ENCODE measurements at places on chromosomes 2 and 18. TPM values are rescaled to one million over a fixed set of nuclear protein-coding genes. Genes with fewer than 3 reads are reported as not detected.
A peak's percentile ranks its signal among the peaks of the same experiment; 100 is the strongest.

- DNase-seq, result no peak
Measured at GRCh38 chr18:10121786-10122515, 208.1 kb downstream of the VAPA start.

GRCh38 chr2:70477441-70477844, 76.2 kb downstream of the TGFA start:
- no peak for DNase-seq

DNA sequence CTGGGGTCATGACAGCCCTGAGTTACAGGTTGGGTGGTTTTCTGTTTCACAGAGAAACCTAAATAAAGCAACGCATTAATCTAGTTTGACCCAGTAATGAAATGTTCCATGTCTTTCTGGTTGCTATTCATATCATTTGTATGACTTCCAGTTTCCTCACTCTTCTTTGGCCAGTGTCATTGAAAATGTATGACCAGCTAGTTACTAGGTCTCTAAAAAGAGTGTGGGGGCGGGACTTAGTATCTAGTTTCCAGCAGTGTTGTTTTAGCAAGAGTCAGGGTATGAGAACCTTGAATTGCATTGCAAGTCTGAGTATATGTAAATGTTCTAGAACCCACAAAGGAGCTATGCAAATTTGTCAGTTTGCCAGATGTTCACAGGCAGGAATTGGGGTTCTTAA, 47.7 kb downstream of the SLC9A2 start:
- no peak for DNase-seq

GRCh38 chr2:143645921-143646645, 516.9 kb downstream of the ARHGAP15 start:
- DNase-seq, result no peak

POTEC gene
- not detected for total RNA-seq

GRCh38 chr2:236551471-236552211, 18.0 kb upstream of the ACKR3 start:
- no peak for DNase-seq

RAB6C gene
- not detected for total RNA-seq

GRCh38 chr2:170359466-170359865, 181.5 kb downstream of the MYO3B start:
- no peak for DNase-seq

PTH2R gene
- total RNA-seq, result not detected

DNA sequence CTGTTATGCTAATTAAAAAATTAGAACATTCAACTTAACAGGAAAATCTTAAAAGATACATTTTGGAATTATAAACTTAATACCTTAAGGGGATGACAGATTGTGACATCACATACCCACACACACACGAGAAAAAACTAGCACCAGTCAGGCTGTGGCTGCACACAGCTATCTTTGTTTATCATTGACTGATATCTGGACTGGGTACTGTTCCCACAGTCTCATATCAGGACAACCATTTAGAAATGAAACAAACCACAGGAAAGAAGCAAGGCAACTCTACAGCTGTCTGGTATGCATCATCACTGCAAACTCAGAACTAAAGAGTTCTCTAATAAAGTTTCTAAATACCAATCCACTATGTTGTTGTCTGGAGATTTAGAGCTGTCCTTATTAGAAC, 210.9 kb upstream of the SMAD7 start:
- DNase-seq, result no peak

GRCh38 chr2:20365249-20365817, 14.7 kb upstream of the PUM2 start:
- no peak for DNase-seq

MFSD2B gene
- total RNA-seq, result not detected

DNA sequence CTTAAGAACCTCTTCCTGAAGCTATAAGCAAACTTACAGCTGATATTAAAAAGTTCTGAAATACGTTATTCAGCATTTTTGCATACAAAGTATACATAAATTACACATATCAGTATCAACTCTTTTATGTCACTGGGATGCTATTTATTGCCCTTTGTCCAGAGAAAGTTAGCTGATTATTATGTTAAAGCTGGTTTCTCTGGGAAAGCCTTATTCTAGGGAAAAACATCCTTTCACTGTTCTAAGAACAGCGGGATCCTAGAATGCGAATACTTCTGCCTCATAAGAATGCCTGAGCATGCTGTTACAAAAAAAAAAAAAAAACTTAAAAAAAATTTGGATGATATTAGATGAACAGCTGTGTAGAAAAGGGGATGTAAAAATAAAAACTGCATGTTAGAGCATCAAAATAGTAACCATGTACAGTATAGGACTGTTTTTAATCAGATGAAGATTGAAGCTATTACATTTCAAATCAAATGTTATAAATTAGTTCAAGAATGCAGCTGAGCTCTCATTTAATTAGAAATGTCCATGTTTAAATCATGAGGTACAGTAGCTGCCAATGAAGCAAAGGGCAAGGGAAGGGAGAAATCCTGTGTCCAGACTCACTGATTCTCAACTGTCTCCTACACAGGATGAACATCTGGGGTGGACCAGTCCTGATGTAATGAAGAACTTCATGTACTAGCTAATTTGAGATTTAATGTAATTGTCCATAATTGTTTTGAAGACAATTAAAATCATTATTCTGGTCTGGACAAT, 8.2 kb downstream of the FTCDNL1 start:
- DNase-seq, result no peak

- no peak for DNase-seq
Measured at GRCh38 chr18:52325997-52326396, 14.0 kb upstream of the DCC start.

DNA sequence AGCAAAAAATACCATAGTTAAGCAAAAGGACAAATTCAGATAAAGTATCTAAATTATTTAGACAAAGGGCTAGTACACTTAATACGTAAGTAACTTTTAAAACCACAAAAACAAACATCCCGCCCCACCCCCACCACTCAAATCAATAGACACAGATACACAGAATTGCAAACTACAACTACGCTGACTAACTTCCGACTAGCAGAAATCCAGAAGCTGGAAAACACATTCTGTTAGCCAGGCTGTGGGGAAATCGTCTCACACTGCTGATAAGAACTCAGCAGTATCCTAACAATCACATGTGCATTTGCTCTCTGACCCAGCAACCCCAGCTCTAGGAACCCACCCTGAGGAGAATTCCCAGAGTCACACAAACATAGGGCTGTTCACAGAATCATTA, 16.6 kb downstream of the FAM168B start:
- DNase-seq, result no peak

- DNase-seq, result no peak
Measured at GRCh38 chr2:104704496-104705245, 149.2 kb upstream of the POU3F3 start.

SPATA3 gene
- total RNA-seq, result not detected

GRCh38 chr2:98508709-98509066, 64.0 kb downstream of the INPP4A start:
- peak; percentile 82 for DNase-seq

UCN gene
- 3.9 TPM for total RNA-seq

GRCh38 chr2:190063624-190064023, 1.1 kb upstream of the MSTN start:
- no peak for DNase-seq

GRCh38 chr2:202375033-202375608, 1.0 kb upstream of the BMPR2 start:
- DNase-seq, result peak; percentile 84

SMYD1 gene
- 39.6 TPM for total RNA-seq

- DNase-seq, result no peak
Measured at GRCh38 chr2:169036736-169037440, 5.8 kb upstream of the ABCB11 start.

DNA sequence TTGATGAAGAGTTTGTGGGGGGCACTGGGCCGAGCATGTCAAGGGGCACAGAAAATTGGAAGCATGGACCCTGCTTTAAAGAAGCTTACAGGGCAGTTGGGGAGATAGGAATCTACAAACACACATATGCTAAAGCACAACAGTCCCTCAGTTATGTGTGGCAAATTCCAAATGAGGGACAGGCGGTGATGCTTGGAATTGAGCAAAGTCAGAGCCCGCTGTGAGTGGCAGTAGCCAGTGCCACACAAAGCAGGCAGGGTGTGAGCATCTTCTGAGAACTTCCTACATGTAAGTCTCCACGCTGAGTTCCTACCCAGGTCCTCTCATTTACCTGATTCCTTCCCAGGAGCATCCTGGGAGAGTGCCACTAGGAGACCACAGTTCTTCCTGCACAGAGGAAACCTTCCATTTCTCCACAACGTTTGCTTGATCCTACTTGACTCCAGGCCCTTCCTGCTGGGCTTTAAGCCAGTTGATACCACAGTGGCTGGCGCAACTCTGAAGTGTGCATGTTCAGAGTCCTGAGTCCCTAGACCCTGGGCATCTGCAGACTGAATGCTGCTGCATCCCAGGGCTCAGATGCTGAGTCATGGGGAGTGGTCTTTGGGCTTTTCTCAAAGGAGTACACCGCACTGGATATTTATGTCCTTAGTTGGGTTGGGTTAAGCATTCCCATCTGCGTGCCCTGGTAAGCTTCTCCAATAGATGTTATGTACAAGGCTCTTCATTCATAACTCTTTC, 287.3 kb upstream of the REV1 start:
- DNase-seq, result no peak

DNA sequence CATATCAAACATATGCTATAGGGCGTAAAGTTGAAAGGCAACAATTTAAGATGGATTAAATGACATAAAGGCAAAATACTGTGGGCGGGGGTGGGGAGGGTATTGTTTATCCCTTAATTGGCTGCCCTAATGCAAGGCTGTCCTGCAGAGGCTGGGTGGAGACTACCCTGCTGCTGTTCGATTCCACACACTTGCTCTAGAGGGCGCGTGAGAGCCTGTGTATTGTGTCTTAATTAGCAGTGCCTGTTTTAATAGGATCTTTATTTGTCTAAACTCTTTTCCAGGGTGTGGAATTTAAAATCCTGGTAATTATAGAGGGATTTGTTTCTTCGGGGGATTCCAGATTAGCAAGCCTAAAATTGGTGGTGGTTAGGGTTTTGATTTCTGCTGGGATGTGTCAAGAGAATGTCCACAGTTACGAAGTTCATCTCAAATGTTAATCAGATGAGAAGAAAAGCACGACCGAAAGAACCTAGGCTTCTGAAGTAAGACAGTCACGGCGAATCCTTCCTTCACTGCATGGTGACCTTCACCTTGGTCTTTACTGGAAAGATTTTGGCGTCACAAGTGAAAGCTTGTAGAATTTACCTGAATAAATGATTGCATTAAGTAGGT, 103.5 kb upstream of the MAP3K20 start:
- DNase-seq, result no peak

LINC00305 gene
- total RNA-seq, result not detected

DNA sequence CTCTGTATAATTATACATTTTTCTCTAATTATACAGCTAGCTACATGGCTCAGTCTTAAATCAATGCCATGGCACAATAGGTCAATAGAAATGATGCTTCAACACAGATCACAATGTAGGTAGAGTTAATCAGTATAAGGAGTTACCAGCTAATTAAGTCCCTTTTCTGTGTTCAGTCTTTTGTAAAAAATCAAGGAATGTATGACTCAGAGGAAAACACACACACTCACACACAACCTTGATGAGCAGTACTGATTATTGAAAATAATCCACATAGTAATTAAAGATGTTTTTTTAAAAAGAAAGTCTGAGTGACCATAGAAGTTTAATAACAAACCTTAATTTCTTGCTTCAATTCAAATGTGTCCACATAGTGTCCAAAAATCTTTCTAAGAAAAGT, 691.3 kb downstream of the LRP1B start:
- DNase-seq, result no peak

ACVR1C gene
- 0.33 TPM for total RNA-seq

LYPD6 gene
- total RNA-seq, result 2.0 TPM

GRCh38 chr18:24704946-24705630, 244.7 kb downstream of the HRH4 start:
- no peak for DNase-seq

DNA sequence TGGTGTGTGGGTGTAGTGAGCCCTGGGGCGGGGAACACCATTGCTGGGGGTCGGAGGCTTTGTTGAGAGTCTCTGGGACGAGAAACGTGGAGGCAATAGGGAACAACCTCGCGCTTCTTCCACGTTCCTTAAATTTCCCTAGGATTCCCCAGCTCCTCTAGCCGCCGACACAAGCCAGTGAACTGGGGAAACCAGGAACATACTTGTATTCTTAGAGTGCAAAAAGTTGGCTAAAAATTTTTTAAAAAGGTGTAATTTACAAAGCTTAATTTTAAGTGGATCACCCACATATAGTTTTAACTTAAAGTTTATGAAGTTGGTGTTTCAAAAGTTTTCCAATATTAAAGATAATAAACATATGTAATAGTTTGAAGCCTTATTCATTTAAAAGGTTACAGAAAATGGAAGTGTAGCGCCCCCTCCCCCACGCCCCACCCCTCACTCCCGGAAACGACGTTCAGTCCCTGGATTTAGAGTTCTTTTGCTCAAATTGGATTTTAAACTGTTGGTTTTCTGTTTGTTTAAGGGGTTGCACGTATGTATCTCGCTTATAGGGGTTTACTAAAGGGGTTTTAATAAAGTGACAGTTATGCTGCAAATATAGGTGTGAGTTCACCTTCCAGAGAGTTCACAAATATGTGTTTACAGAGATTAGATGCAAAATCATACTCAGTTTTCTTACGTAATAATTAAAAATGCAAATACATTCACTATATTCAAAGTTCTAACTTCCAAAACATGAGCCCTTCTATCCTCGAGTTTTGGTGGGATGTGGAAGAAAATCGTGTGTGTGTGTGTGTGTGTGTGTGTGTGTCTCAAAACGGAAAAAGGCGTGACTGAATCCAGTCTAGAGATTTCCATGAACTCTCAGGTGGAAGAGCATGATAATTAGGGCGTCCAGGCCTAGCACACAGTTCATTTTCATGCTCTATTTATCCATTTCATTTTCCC, 872 bp downstream of the DSG2 start:
- no peak for DNase-seq

GPR35 gene
- 7.8 TPM for total RNA-seq

- DNase-seq, result no peak
Measured at GRCh38 chr2:236165842-236166795, 2.1 kb downstream of the GBX2 start.

DNA sequence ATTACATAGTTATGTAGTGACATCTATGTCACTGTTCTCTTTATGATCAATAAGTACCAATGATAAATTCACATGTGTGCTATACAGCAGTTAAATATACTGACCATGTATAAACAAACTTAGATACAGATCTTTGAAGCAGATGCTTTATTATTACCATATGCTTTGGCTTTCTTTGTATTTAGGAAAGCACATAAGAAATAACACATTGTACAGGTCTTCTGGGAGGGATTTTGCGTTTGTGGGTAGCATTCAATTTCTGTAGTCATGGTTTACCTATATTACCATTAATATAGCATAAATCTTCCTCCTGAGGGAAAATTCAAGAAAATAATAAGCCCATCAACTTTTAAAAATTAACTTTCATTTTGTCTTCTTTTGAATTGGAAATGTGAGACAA, 1.6 kb upstream of the PDE1A start:
- DNase-seq, result no peak

- DNase-seq, result no peak
Measured at GRCh38 chr18:79498662-79499061, 102.9 kb downstream of the NFATC1 start.

- no peak for DNase-seq
Measured at GRCh38 chr2:236747925-236748324, 178.3 kb downstream of the ACKR3 start.

GRCh38 chr2:42084231-42084671, 36.4 kb downstream of the PKDCC start:
- DNase-seq, result peak; percentile 84

All from sigmoid colon (tissue), 7 donors.